Hematopoietic multipotent progenitor cell treated with erythropoietin and hydrocortisone succinate and interleukin-3 and kit ligand, for 4 days (in vitro differentiated cells): ENCODE measurements at places on chromosomes 6 and 20.
A peak's percentile ranks its signal among the peaks of the same experiment; 100 is the strongest.

DNA sequence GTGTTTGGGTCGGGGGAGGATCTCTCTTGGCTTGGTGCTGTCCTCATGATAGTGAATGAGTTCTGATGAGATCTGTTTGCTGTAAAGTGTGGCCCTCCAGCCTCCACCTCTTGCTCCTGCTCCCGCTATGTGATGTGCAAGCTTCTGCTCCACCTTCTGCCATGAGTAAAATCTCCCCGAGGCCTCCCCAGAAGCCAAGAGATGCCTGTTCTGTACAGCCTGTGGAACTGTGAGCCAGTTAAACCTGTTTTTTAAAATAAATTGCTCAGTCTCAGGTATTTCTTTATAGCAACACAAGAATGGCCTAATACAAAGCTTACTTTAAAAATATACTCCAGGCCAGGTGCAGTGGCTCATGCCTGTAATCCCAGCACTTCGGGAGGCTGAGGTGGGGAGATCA is 11.3 kb upstream of the CCNC start:
- DNase-seq: no peak

GRCh38 chr20:62132421-62132820 is 10.1 kb downstream of the LSM14B start:
- peak; percentile 62 for DNase-seq

DNA sequence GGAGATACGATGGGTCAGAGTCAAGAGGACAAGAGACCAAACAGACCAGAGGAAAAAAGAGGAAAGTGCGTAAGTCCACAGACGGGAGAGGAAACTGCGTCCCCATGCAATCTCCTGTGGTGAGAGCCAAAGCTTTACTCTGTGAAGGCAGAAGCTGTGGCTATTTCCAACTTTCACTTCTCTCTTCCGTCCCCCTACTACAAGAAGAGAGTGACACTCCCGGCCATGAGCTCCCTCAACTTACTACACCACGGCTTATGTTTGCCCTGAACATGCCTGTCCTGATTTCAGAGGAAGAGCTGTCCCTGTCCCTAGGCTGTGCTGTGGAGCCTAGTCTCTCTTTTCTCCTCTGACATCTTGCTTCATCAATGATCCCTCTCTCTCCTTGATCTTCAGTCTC is 11.5 kb upstream of the SSR1 start:
- peak; percentile 59 for DNase-seq

DNA sequence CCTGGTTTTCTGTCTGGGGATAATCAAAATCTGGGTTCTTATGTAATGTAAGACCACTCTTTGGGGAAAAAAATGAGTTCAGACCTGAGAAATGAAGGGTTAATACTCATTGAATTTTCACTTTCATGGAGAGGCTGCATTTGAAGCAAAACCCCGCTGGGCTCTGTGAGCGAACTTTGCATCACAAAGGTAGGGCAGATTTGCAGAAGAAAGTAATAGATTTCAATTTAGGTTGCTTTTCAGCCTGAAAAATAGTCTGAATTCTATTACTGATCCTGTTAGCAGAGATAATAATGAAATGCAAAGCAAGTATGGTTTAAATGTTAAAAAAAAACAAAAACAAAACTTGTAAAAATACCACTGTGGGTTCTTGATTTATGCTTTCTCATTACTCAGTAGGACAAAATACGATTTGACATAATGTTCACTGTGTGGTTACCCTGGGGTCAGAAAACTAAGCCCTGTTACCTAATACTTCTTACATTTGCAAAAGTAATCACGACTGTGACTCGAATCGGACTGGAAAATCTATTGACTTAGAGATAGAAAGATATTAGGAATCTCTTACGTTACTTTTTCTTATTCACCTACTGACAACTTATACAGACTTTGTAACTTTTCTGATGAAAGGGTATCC is 72.2 kb downstream of the UST start:
- no peak for DNase-seq

GRCh38 chr6:85764844-85765243 is 122.2 kb upstream of the SYNCRIP start:
- no peak for DNase-seq

DNA sequence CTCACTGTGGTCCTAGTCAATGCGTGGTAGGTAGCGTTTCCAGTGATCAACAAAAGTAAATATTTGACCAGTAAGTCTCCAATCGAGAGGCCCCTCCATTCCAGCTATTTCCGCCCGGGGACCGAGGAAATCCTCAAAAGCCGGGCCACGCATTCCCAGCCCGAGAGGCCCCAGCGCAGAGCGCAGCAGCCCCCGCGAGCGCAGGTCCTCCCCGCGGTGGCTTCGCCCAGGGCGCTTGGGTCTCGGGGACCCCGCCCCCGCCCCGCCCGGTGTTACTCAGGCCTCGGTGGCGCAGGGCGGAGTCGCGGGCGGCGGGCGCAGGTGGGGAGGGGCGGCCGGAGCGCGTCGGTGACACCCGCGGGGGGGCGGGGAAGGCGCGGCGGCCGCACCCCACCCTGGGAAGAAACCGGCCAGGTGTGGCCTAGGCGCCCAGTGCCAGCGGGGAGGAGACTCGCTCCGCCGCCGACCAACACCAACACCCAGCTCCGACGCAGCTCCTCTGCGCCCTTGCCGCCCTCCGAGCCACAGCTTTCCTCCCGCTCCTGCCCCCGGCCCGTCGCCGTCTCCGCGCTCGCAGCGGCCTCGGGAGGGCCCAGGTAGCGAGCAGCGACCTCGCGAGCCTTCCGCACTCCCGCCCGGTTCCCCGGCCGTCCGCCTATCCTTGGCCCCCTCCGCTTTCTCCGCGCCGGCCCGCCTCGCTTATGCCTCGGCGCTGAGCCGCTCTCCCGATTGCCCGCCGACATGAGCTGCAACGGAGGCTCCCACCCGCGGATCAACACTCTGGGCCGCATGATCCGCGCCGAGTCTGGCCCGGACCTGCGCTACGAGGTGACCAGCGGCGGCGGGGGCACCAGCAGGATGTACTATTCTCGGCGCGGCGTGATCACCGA is at the start of gene DSP:
Gene DSP, plus strand, starts transcription at position 497 of the 890 bp plus-strand sequence. Its CDS starts 245 bp downstream, at position 742.
- DNase-seq: peak; percentile 35

GRCh38 chr6:44672841-44673240 is 285.3 kb downstream of the CDC5L start:
- DNase-seq: no peak

DNA sequence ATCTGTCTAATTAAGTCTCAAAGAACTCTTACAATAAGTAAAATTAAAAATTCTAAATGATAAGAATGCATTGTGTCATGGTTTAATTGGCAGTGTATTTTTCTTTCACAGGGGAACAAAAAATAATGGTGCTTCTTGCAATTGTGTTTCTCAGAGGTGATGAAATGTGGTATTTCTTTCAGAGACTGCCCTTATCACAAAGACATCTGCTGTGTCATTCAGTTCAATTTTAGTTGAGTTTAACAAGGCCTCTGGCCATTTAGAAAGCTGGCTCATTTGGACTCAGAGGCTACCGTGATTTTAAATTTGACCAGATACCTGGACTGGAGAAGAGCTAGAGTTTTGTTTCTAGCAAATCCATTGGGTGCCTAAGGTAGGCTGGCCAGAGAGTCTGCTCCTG is 23.6 kb upstream of the ZNF831 start:
- peak; percentile 61 for DNase-seq

GRCh38 chr6:13635948-13636658 is 21.0 kb downstream of the NOL7 start:
- no peak for DNase-seq
